ENCODE measurements at places on chromosomes 12 and 14. TPM values are rescaled to one million over a fixed set of nuclear protein-coding genes. Genes with fewer than 3 reads are reported as not detected.

DNA sequence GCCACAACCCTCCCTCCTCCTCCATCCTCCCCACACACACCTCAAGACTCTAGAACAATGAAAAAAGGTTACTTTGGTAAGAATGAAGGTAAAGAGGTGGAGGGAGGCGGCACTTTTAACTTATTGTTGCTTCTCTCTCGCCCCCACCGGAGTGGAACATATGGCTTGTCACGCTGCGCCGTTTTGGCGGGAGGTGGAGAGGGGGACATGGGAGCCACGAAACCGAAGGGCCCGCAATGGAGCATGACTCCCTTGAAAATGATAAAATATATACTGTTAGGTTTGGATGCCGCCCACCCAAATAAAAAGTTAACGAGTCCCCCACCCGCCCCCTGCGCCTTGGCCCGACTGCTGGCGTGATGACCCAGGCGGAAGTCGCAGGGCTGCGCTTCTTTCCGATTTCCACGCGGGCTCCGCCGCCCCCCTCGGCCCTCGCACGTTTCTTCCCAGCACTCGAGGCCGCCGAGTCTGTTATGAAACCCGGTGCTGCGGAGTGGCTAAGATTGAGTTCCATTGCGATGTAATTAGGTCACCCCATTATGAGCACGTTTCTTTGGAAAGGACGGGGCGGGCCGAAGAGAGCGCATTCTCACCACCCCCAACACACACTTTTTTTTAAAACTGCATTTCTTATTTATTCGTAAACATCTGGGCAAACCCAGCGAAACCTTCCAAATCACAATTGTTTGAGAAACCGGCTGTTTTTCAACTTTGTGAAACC lies 1.4 kb upstream of the ZFP36L1 start:
- DNase-seq = peak; percentile 85
- peaks cover 39% of the 10 kb centered on the region for H3K4me1 ChIP-seq
- peaks cover 3% of the 10 kb centered on the region for H3K27me3 ChIP-seq
- H3K4me3 ChIP-seq = peak overlapping the region; percentile 96

HAL gene
- total RNA-seq = 0.58 TPM

TAC3 gene
- 0.32 TPM for total RNA-seq

GRCh38 chr12:92945659-92946220 lies 16.6 kb upstream of the EEA1 start:
- H3K27ac ChIP-seq = no peak overlapping the region
- H3K27me3 ChIP-seq = peaks cover 4% of the 10 kb centered on the region
- no peak for DNase-seq
- H3K4me3 ChIP-seq = no peak overlapping the region

ANKS1B gene
- not detected for total RNA-seq

- no peaks in the 10 kb centered on the region for H3K27me3 ChIP-seq
- no peaks in the 10 kb centered on the region for H3K36me3 ChIP-seq
- no peaks in the 10 kb centered on the region for H3K4me1 ChIP-seq
Measured at GRCh38 chr12:60391051-60391450, 795.2 kb downstream of the SLC16A7 start.

- peaks cover 18% of the 10 kb centered on the region for H3K4me1 ChIP-seq
- peaks cover 10% of the 10 kb centered on the region for H3K36me3 ChIP-seq
- H3K4me3 ChIP-seq = no peak overlapping the region
- no peak overlapping the region for H3K27ac ChIP-seq
- no peak for DNase-seq
Measured at GRCh38 chr14:54715239-54715638, 148.3 kb downstream of the SAMD4A start.
